Cortex of kidney (tissue), 1 donor: ENCODE measurements at places on chromosomes 11 and 22.

DNA sequence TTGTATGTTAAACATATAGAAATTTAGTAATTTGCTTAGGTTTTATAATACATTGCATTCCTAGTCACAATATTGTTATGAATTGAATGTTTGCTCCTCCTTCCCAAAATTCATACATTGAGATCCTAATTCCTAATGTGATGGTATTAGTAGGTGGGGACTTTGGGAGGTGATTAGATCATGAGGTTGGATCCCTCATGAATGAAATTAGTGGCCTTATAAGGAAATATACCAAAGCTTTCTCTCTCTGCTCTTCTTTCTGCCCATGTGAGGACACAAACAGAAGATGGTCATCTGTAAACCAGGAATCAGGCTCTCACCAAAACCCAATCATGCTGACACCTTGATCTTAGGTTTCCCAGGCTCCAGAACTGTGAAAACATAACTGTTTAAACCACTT is 41.3 kb upstream of the POU2AF2 start:
- DNase-seq: no peak

DNA sequence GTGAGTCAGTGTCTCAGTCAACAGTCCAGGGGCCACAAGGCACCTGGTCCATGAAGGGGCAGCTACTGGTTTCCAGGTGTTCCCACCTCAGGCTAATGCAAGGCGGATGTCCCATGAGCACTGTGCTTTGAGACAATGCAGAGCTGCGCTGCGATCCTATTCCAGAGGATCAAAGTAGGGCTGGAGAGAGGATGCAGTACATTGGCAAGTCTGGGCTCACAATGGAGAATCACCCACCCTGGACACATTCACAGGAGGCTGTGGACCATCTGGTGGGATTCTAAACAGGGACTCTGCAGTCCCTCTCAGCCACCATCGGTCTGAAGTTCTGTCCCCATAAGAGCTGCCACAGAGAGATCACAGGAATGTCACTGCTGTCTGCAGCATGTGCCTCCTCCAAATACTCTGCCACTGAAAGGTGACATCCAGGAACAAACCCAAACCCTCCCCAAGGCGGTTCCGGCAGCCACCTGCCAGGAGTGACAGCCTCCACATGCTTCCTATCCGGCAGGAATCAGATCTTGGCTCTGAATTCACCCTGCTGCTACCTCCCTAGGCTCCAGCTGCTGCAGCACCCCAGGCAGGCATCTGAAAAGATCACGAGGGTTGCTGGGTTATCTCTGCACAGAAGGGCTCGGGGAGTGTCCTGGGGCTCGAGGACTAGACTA is 45.3 kb upstream of the SERPIND1 start:
- no peak for DNase-seq

- no peak for DNase-seq
These were observed 89.1 kb downstream of the FAM76B start for GRCh38 chr11:95700471-95700817.

GRCh38 chr11:17014321-17014832 is at the start of gene PLEKHA7:
PLEKHA7 (minus strand) TSS chr11:17014414; CDS start chr11:17014401, 13 bp downstream.
- DNase-seq: no peak

DNA sequence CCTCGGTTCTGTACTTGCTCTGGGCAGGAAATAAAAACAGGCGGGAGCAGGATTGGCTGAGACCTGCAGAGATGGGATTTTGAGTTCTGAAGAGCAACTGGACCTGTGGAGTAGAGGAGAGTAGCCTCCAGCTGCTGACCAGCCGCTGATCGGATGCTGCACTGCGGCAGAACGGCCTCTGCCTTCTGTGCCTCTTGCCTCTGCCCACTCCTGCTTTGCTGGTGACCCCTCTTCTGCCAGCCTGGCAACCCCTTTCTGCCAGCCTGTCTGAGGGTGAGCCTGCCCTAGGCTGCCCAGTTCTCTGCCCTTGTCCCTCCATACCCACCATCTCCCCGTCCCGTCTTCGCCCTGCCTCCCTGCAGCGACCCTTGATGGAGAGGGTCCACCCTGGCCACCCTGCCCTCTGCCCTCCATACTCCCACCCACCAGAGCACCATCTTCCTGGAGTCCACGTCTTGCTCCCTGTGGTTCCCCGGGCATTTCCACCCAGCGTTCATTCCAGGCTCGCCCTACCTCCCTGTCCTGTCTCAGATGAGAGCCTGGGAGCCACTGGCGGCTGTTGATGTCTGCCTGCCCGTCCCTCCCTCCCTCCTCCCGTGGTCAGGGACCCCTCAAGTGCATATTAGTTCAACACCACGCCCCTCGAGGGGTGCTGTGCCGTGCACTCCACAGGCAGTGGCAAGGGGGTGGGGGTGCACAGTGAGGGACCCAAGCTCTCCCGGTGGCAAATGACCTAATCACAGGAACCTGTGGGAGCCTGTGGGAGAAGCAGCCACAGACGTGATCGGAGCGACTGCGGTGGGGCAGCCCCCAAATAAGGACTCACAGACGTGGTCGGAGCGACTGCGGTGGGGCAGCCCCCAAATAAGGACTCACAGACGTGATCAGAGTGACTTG is 863.3 kb downstream of the TBC1D22A start:
- no peak for DNase-seq

DNA sequence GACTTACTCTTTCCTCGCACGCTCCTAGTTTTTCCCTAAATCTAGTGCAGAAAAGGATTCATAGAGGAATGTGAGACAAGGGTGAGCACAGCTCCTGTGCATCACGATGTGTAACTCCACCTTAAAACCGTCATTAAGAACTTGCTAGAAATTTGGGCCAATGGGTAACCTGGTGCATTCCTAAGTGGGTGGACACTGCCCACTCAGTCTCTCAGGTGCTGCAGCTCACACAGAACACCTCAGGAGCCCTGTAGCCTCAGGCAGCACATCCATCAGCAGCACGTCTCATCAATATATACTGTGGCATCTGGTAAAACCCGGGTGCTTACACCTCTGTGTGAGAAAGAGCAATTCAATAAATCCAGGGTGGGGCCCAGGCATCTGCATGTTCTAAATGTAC is 12.4 kb downstream of the POU2AF3 start:
- DNase-seq: no peak
